Glutamatergic neuron (in vitro differentiated cells): ENCODE measurements at places on chromosomes 5 and 9. TPM values are rescaled to one million over a fixed set of nuclear protein-coding genes. Genes with fewer than 3 reads are reported as not detected.
A peak's percentile ranks its signal among the peaks of the same experiment; 100 is the strongest.

DNA sequence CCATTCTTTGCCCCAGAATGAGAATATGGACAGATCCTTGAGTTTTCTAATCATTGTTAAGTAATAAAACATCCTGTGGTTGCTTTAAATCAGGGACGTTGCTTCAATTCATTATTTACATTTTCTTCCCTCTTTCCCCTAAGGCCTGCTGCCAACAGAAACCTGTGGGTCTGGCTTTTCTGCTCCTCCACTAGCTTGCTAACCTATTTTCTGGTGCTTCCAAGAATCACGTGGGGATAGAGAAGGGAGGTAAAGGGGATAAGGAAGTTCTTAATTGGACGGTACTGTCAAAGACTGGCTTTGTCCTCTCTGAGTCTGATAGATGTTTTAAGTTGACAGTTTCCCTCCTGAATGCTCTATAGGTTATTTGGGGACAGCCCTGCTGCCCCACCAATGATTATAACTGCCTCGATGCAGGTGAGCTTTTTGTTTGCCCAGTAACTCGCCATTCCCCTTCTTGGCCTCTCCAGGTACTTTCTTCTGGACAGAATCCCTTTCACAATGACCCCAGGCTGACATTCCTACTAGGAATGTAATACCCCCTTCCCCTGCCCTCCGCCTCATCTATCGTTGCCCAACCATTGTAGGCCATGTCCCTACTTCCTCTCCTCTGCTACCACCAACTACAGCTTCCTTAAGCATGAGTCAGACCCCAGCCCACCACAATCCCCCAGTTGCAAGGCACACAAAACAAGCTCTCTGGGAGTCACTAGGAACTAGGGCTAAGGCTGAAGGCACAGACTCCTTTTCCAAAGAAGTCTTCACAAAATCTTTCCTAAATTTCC lies 19.9 kb upstream of the CPEB4 start:
- peaks cover 24% of the 10 kb centered on the region for H3K4me1 ChIP-seq
- H3K27me3 ChIP-seq, result peaks cover 4% of the 10 kb centered on the region
- no peak overlapping the region for H3K4me3 ChIP-seq
- H3K36me3 ChIP-seq, result peaks cover 4% of the 10 kb centered on the region
- no peak for DNase-seq

GRCh38 chr5:90387508-90387907 lies 22.0 kb downstream of the CETN3 start:
- H3K36me3 ChIP-seq, result no peaks in the 10 kb centered on the region
- no peak overlapping the region for H3K4me3 ChIP-seq
- peaks cover 1% of the 10 kb centered on the region for H3K27me3 ChIP-seq
- peaks cover 2% of the 10 kb centered on the region for H3K4me1 ChIP-seq
- DNase-seq, result no peak

- H3K4me3 ChIP-seq, result no peak overlapping the region
- no peak overlapping the region for H3K27ac ChIP-seq
- H3K36me3 ChIP-seq, result peaks cover 5% of the 10 kb centered on the region
Measured at GRCh38 chr9:137365056-137365455, 57.9 kb downstream of the EXD3 start.

GRCh38 chr9:101465326-101465915 lies 29.8 kb upstream of the ALDOB start:
- peak; percentile 39 for DNase-seq
- peaks cover 9% of the 10 kb centered on the region for H3K4me1 ChIP-seq
- H3K27me3 ChIP-seq, result peaks cover 2% of the 10 kb centered on the region
- no peak overlapping the region for H3K27ac ChIP-seq
- no peaks in the 10 kb centered on the region for H3K36me3 ChIP-seq

DNA sequence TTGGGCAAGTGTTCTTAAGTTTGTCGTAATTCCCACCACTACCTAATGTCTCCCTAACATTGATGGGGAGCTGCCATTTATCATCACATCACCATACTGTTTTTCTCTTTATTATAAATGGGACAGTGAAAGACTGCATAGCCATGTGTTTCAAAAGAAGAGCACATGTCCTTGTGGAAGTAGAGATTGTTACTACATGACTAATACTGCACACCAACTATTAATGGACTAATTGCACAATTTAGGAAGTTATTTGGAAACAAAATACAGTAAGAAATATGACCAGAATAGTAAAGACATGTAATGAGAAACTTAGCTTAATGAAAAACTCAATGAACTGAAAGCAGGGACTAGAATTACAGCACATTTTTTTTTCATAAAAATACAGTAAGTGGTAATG lies 12.0 kb upstream of the ELOVL7 start:
- DNase-seq, result no peak
- no peak overlapping the region for H3K4me3 ChIP-seq
- no peaks in the 10 kb centered on the region for H3K4me1 ChIP-seq
- H3K27ac ChIP-seq, result no peak overlapping the region
- no peaks in the 10 kb centered on the region for H3K36me3 ChIP-seq
- H3K27me3 ChIP-seq, result no peaks in the 10 kb centered on the region

Gene MORN5
- not detected for total RNA-seq

- H3K4me1 ChIP-seq, result peaks cover 3% of the 10 kb centered on the region
- H3K27ac ChIP-seq, result no peak overlapping the region
- no peak for DNase-seq
Measured at GRCh38 chr5:112612663-112613062, 125.0 kb upstream of the APC start.

DNA sequence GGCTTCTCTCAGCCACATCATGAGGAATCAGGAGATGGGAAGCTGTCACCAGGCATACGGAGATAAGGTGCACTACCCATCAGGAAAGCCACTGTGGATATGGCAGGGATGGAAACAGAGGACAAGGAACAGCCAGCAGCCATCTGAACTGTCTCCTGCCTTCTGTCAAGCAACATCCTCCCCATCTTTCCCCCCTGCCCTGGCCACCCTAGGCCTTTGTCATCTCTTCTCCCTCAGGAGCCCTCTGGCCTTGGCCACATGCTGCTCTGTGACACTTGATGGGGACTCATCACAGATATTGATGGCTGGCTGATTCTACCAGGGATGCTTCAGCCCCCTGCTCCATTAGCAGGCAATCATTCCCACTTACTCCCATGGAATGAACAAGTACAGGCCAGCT lies 21.1 kb upstream of the MEIKIN start:
- peak overlapping the region; percentile 38 for H3K27ac ChIP-seq
- H3K4me3 ChIP-seq, result peak overlapping the region; percentile 16
- no peak for DNase-seq
- peaks cover 2% of the 10 kb centered on the region for H3K27me3 ChIP-seq
- peaks cover 3% of the 10 kb centered on the region for H3K4me1 ChIP-seq
- H3K36me3 ChIP-seq, result no peaks in the 10 kb centered on the region

DNA sequence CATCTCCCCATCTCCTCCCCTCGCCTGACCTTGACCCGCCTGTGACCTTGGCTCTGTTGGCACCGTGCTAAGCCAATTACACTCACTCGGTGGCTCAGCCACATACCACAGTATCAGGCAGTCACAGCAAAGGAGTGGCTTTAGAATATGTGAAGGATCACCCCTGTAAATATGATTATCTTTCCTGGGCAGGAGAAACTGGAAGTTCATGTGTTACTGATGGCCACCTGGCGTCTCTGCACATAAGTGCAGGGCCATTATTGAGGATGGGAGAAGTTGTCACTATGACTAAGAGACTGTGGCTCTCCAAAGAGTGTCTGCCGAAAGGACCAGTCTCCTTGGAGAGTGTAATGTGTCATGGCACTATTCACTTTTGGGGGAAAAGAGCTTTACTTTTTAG lies 116.9 kb upstream of the S1PR3 start:
- H3K27ac ChIP-seq, result no peak overlapping the region
- no peaks in the 10 kb centered on the region for H3K27me3 ChIP-seq
- no peak for DNase-seq
- H3K4me1 ChIP-seq, result no peaks in the 10 kb centered on the region
- H3K36me3 ChIP-seq, result no peaks in the 10 kb centered on the region

- no peaks in the 10 kb centered on the region for H3K4me1 ChIP-seq
- no peak overlapping the region for H3K4me3 ChIP-seq
- H3K27ac ChIP-seq, result no peak overlapping the region
- no peak for DNase-seq
Measured at GRCh38 chr9:22148876-22149637, 140.0 kb upstream of the CDKN2B start.

Gene TPRN
- 9.6 TPM for total RNA-seq

Gene SHOC1
- total RNA-seq, result not detected

DNA sequence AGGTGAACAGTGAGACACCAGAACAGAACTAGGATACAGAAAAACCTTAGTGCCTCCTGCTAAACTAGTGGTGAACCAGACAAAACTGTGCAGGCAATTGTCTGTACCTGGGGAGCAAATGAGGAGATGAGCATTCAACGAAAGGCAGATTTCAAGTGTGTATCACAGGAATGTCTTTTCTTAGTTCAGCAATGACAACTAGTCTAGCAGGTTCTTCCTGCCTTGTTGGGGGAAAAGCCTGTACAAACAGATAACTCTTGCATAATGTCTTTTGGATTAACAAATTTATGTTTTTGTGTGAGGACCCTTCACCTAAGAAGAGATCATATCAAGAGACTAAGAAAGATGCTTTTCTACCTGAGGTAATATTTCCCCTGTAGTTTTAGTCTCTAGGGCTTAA lies 21.8 kb upstream of the DENND4C start:
- DNase-seq, result no peak
- no peaks in the 10 kb centered on the region for H3K27me3 ChIP-seq

DNA sequence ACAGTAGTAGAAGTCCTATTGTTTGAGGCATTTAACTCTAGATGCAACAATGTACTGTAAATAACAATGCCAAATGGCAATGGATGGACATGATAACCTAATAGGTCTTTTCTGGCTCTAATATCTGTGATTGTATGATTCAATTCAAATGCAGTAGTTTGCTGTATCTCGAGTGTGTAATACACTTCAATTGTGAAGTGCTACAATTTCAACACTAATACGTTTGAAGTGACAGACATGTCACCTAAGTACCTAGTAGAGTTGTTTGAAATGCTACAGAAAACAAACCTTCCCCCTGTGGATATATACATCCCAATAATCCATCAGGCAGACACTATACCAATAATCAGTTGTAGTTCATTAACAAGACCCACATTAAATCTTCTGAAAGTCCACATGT lies 305.9 kb upstream of the ITGA1 start:
- H3K27ac ChIP-seq, result no peak overlapping the region
- DNase-seq, result no peak
- no peak overlapping the region for H3K4me3 ChIP-seq
- H3K36me3 ChIP-seq, result no peaks in the 10 kb centered on the region

- no peak overlapping the region for H3K4me3 ChIP-seq
- no peak for DNase-seq
- H3K4me1 ChIP-seq, result no peaks in the 10 kb centered on the region
- no peaks in the 10 kb centered on the region for H3K27me3 ChIP-seq
Measured at GRCh38 chr5:91434348-91434747, 51.2 kb upstream of the ARRDC3 start.

DNA sequence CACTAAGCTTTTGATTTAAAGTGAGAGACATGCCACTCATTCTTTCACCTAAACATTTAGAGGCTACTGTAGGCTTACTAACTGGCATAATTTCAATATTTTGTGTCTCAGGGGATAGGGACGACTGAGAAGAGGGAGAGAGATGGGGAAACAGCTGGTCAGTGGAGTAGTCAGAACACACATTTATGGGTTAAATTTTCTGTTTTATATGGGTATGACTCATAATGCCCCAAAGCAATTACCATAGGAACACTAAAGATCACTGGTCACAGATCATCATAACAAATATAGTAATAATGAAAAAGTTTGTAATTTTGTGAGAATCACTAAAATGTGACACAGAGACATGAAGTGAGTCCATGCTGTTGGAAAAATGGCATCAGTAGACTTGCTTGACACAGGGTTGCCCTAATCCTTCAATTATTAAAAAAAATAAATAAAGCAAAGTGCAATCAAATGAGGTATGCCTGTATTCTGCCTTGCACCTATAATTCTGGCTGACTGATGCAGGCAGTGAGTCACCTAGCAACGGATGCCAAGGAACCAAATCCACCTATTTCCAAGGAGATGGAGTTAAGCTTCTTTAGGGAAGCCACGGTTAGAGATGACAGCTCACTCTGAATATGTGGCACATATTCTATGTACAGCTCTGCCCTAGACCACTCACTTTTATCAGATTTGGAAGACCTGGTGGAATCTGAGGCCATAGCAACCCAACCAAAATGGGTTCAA lies 166.1 kb downstream of the MARCHF11 start:
- H3K27ac ChIP-seq, result no peak overlapping the region
- no peaks in the 10 kb centered on the region for H3K4me1 ChIP-seq
- H3K36me3 ChIP-seq, result peaks cover 4% of the 10 kb centered on the region
- DNase-seq, result no peak
- peaks cover 4% of the 10 kb centered on the region for H3K27me3 ChIP-seq
- H3K4me3 ChIP-seq, result no peak overlapping the region

Gene CETN3
- total RNA-seq, result 28.7 TPM

Gene SLC25A2
- 1.9 TPM for total RNA-seq

DNA sequence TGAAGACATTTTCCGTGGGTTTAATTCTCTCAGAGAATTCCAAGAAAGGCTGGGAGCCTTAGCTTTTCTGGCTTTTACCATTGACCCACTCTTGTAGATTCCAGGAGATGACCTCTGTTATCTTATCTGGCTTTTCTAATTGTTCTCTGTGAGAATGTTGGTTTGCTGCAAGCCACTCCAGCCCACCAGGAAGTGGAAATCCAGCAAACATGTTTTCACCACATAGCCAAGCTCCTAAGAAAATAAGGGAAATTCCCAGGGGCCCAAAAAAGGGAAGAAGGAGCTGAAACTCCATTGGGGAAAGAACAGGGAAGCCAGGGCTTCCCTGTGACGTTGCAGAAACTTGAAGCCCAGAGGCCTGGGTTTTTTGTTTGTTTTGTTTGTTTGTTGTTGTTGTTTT lies 19.7 kb downstream of the GPR107 start:
- H3K4me3 ChIP-seq, result no peak overlapping the region
- DNase-seq, result no peak
- peaks cover 8% of the 10 kb centered on the region for H3K4me1 ChIP-seq

- no peak overlapping the region for H3K4me3 ChIP-seq
- no peak for DNase-seq
- H3K4me1 ChIP-seq, result peaks cover 2% of the 10 kb centered on the region
- no peak overlapping the region for H3K27ac ChIP-seq
- no peaks in the 10 kb centered on the region for H3K36me3 ChIP-seq
- peaks cover 3% of the 10 kb centered on the region for H3K27me3 ChIP-seq
Measured at GRCh38 chr5:120062515-120062917, 401.6 kb upstream of the PRR16 start.

Gene FOXD4L6
- total RNA-seq, result not detected

Gene PCDHGA8
- total RNA-seq, result 7.2 TPM

- H3K4me1 ChIP-seq, result no peaks in the 10 kb centered on the region
- no peaks in the 10 kb centered on the region for H3K27me3 ChIP-seq
- DNase-seq, result no peak
- H3K27ac ChIP-seq, result no peak overlapping the region
- no peaks in the 10 kb centered on the region for H3K36me3 ChIP-seq
Measured at GRCh38 chr5:91407204-91407603, 24.1 kb upstream of the ARRDC3 start.

Gene TRUB2
- 30.0 TPM for total RNA-seq

Gene TNFSF8
- not detected for total RNA-seq
